ENCODE measurements at places on chromosomes 3 and 15.

DNA sequence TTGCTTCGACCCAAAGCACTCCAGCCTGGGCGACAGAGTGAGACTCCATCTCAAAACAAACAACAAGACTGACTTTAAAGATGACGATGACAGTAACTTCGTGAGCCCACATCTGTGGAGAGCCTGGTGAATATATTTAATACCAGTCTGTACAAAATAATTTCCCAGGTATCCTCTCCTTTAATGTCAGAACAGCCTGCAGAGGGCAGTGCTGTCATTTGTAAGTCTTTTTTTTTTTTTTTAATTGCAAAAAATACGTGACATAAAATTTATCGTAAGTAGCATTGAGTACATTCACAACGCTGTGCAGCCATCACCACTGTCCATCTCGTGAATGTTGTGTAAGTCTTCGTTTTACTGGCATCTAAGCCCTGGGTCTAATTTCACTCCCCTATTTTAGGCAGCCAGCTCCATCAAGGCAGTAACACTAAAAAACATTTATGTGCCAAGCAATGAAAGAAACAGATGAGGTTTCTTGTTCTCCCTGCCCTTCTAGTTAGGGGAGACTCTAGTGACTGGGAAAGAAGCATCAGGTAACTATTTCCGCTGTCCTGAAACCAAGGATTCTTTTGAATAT is 1.4 kb downstream of the HTD2 start:
- no peak for ATAC-seq

GRCh38 chr3:161187046-161187445 is 34.1 kb upstream of the NMD3 start:
- ATAC-seq: no peak

DNA sequence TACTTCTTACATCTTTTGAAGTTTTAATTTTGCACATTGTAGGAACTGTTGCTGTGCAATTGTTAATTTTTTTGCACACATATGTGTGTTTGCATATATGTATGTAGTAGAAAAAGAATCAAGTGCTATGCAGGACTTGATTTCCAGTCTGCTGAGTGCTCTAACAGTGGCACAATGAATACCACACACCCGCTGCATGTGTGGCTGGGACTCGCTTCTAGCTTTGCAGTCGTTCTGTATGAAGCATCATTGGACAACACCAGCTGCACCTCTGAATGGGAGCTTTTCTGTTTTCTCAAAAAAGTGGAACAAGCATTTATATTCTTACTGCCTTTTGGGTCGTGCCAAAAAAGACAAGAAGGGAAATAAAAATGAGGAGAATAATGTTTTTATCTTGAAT is 564.7 kb downstream of the FOXP1 start:
- no peak for ATAC-seq

DNA sequence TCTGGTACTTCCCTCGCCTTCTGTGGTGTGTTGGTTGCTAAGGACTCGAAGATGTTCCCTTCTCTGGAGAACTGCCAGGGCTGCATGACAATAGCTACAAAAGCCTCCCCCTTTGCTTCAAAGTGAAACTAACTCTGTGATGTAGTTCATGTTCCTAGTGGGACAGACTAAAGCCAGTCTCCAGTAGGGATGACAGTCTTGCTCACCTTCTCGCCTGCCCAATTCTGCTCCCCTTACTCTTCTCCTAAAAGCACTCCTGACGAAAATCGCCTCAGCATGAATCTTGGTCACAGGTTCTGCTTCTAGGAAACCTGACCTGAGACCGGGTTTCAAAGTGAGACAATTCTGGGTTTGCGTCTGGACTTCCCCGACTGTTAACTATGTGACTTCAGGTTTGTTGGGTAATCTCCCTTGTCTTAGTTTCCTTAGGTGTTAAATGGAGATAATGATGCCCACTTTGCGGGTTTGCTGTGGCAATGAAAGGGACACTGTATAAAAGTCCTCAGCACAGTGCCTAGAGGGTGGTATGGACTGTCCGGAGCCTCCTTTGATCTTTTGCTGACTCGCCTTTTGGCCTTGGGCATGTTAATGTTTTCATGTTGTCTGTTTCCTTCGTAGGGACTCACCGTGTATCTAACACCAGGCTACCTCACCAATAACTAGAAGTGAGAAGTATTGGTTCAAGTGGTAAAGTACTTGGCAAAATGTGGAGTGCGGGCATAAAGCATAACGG is 24.9 kb upstream of the THRB start:
- ATAC-seq: no peak

- no peak for ATAC-seq
These were observed 146.6 kb upstream of the P2RY1 start for GRCh38 chr3:152688313-152688712.

- ATAC-seq: no peak
These were observed 78.5 kb downstream of the CD200 start for GRCh38 chr3:112411425-112411824.

DNA sequence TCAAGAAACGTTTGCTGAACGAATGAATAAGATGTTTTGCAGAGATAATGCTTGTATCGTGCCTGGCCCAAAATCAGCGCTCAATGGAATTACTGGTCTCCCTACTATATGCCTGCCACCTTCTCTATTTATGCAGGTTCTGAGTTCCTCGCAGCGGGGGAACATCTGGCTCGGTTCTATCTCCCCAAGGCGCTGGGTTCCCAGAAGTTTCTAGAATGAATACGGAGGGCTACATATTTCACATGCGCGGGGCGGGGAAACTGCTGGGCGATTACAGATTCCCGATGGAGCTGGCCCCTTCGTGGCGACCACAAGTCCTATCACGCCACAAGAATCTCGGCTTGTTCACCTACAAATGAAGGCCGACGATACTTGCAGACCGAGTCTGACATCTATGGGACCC is 411 bp upstream of the EIF2B5 start:
- peak; percentile 46 for ATAC-seq

DNA sequence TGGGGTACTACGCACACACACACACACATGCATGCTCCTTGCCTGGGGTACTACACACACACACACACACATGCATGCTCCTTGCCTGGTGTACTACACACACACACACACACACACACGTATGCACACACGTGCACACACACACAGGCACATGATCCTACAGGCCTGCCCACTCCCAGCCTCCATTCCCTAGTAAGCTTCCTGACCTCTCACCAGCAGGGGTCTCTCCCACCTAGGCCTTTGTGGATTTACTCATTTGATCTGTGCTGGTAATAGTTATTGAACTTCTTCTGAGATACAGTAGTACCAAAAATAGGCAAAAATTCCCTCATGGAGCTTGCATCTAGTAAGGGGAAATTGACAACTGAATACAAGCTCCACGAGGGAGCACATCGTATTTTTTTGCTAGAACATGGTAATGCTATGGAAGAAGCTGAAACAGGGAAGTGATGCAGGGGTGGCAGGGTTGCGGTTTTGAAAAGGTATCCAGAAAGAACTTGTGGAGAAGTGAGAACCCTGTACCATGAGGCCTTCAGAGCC is 19.1 kb downstream of the TTC21A start:
- peak; percentile 64 for ATAC-seq

GRCh38 chr3:22732641-22733040 is 470.5 kb upstream of the UBE2E2 start:
- no peak for ATAC-seq

- no peak for ATAC-seq
These were observed 115.2 kb downstream of the NTRK3 start for GRCh38 chr15:88141269-88141889.

- peak; percentile 62 for ATAC-seq
These were observed 61.6 kb upstream of the TGFBR2 start for GRCh38 chr3:30544812-30545211.

GRCh38 chr3:9198899-9199335 is 50.5 kb downstream of the SRGAP3 start:
- ATAC-seq: no peak

DNA sequence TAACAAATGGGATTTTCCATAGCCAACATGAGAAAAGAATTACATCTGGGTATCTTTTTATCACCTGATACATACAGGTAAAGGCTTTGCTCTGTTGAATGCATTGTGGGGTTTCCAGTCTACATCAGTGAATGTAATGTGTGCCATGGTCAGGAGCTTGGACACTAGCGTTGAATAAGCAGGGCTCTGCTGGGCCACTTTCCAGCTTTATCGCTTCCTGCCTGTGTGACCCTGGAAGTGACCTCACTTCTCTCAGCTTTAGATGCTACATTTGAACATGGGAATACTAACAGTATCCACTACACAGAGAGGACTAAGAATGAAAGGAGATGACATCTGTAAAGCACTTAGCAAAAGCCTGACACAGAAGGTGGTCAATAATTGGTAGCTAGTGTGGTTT is 40.1 kb downstream of the TTC23 start:
- ATAC-seq: no peak

GRCh38 chr15:43828061-43828657 is 1.4 kb downstream of the WDR76 start:
- peak; percentile 42 for ATAC-seq

DNA sequence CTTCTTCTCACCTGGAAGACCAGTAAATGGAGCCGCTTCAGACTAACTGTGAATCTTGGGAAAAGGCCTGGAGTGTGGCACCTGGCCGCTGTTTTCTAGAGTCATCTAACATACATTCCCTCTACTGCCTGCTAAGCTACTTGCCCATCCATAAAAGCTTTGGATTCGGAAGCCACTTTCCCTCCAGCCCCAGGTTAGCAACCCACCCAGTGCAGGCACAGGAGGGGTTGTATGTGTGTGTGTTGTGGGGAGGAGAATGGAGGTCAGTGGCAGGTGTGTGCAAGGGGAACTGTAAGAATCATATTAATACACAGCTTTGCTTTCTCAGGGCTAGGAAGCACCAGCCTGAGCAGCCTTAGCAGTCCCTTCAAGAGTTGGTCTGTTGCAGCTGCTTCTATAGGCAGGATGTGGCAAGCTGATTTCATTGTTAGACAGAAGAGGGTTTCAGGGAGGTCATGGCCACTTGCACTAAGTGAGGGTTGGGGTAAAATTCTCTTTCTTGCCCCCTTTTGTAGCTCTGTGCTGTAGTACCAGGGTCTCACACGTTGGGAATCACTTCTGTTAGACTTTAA is 8.9 kb downstream of the NSUN3 start:
- ATAC-seq: peak; percentile 55

- ATAC-seq: no peak
These were observed 668.3 kb upstream of the ZNF385D start for GRCh38 chr3:22419261-22419660.

DNA sequence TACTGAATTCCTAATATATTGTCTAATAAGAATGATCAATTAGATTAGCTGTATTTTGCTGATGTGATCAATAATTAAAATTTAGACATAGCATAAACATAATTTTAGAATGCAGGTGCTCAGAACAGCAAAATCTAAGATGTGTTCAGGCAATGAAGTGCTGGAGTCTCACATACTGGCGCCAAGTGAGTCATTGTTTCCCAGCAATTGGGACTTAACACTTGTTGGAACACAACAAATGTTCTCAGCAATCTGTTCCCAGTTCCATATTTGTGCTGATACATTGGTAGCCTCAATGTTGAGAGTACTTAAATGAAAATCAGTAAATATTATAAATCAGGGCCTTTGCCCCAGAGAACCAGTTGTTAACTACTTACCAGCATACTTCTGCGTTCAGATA is 619.0 kb downstream of the ROBO1 start:
- no peak for ATAC-seq

GRCh38 chr3:24802614-24803013 is 308.0 kb upstream of the THRB start:
- ATAC-seq: no peak

DNA sequence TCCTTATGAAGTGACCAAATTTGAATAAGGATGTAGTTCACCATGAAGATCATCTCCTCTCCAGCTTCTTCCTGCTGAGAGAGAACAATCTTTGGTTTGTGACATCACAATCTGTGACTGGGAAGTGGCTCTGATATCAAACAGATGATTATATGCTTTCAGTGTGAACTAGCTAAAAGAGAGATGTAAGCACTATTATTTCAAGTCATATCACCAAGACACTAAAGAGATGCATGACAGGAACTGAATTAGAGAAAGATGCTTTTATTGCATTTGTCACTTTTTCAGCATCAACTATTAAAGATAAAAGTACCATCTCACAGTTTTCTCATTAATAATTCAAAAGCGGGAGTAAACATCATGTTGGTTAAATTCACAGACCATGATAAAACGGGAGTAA is 3.5 kb downstream of the CHRM5 start:
- no peak for ATAC-seq

DNA sequence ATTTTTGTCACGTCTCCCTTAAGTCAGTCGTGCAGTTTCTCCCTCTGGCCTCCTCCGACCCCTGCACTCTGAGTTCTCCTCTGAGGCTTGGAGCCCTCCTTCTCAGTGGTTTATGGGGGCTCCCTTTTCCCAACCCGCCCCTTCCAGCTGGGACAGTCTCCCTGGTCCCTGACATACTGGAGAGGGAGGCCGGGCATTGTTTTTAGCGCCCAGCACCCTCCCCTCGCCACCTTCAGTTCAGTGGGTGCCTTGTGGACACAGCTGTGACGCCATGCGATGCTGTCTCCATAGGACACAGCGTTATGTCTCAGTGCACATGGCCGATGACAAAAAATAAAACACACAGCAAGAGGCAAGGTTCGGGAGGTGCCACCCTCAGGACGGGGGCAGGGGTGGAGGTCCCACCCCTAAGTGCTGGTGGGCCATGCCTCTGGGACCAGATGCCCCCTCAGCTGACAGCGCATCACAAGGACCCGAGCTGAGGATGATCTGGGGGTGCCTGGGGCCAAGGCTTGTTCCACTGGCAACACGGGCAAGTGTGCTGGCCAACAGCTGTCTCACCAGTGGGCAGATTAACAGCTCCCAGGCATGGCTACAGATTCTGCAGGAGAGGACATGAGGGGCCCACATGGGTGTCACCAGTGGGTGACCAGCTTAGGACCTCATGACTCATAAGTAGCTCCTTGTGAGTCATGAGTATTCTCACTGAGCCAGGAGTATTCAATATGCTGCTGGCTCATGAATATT is 81.6 kb downstream of the PLXNA1 start:
- peak; percentile 62 for ATAC-seq

DNA sequence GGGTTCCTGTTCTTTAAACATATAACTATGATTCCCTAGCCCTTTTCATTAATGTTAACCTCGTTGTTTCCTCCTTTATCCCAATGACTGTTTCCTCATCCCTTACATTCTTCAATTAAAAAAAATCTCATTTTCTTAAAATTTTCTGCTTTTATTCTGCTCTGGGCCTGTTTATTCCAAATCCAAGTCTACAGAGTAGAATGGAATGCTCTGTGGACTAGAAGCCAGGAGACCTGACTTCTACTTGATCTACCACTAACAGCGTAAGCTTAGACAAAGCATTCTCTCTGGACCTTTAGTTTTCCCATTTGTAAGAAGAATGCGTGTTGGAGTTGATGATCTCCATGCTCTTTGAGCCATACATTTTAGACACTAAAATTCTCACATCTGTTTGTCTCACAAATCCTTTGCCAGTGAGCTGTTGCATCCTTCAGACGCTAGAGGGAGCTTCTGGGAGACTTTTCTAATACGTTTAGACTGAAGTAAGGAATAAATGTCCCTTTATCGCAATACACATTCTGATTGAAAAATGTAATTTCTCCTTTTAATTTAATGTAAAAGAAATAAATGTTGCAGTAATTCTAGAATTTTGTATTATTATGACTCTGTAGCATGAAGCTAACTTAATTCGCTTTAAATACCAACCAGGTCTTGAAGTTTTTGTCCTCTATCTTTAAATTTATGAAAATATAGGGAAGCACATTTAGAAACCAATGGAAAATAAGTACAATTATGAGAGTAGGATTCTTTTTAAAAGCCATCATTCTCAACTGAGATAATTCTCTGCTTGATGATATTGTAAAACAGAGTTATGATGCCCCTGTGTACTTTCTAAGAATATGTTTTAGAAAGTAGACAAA is 21.7 kb upstream of the GMNC start:
- no peak for ATAC-seq

- no peak for ATAC-seq
These were observed 167.7 kb downstream of the NEK10 start for GRCh38 chr3:27201492-27201891.
